NCI-H524 (cell line): ENCODE measurements at places on chromosomes 3 and 15.
A peak's percentile ranks its signal among the peaks of the same experiment; 100 is the strongest.

GRCh38 chr15:100785181-100786138 is 94.2 kb upstream of the ALDH1A3 start:
- no peak for DNase-seq

DNA sequence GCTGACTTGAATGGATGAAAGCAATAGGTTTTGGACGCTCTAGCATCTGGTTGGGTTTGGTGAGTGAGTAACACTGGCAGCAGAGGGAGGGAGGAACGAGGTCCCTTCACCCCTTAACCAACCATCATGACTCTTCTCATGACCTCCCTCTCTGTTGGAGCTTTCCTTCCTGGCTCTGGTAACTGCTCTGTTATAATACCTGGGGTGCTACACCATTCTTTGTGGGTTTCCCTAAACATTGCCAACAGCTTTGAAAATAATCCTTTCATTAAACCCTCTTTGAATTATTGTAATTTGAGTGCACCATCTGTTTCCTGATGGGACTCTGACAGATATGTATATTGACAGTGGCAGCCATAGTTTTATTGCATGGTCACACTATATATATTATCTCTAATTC is 146.2 kb upstream of the PTPRG start:
- DNase-seq: peak; percentile 61

- no peak for DNase-seq
These were observed 100.2 kb downstream of the C3orf70 start for GRCh38 chr3:185052631-185053030.

- no peak for DNase-seq
These were observed 38.4 kb upstream of the TIPARP start for GRCh38 chr3:156635973-156636372.

- DNase-seq: no peak
These were observed 3.3 kb upstream of the RNF13 start for GRCh38 chr3:149809699-149810098.

DNA sequence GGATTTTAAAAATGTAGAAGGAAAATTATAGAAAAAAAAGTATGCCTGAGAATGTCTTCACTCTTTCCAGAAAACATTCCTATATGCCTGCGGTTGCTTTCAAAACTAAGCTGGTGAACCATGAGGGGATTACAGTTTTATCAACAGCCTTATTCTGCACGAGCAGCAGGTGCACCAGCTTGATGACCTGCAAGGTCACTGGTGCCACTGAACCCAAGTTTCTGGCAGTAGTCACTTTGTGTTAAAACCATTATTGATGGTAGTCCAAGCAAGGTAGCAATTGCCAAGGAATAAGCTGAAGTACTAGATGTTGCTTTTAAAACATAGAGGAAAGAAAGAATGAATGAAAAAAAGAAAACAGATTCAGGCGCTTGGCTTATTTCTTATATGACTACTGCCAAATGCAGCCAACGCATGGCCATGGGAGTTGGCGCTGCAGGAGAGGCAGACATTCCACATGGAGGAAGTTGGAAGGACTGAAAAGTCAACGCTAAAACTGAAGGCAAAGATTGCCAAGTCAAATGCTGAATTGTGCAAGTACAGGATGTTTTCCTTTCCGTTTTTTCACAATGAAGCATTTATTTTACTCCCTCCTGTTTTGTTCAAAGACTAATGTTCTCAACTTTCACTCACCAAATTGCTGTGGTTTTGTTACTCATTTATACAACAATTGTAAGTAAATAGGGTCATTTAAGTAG is 601.4 kb downstream of the CADM2 start:
- DNase-seq: no peak

- DNase-seq: no peak
These were observed 820.8 kb downstream of the TBL1XR1 start for GRCh38 chr3:176376531-176376930.

DNA sequence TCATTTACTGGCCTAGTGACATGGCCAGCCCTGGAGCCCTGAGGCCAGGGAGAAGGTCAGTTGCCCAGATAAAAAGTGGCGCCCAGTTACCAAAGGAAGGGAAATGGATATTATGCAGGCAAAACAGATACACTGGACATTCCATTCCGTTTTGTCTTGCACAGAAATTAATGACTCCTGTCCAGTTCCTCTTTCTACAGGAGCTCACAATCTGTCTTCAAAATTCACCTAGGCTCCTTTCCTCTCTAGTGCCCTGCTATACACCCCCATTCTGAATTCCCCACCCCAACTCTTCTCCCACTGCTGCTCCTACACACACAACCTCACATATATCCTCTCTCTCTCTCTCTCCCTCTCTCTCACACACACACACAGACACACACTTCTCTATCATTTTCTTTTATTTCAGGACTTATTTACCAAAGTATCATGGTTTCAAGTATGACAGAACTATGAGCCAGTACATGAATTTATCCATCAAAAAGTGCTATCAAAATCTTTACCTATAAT is 229.0 kb downstream of the MAGI1 start:
- DNase-seq: no peak

- no peak for DNase-seq
These were observed 243.8 kb upstream of the TOPAZ1 start for GRCh38 chr3:43997788-43998369.

DNA sequence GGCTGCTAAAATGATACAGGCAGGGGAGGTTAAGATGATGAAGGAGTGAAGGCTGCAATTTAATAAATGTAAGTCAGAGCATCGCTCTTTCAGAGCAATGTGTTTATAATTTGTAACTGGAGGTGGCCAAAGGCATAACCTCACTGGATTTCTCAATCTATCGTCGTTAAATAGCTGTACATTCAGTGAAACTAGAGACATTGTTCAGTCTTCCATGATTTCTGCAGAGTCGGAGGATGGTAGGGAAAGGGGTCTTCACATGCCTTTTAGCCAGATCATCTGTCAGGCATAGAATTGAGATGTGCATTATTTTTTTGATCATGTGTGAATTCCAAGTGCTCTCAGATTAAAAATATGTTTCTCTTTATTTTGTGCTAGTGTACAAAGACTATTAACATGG is 315.4 kb downstream of the OXSM start:
- DNase-seq: no peak

GRCh38 chr15:34160735-34161134 is 49.2 kb downstream of the KATNBL1 start:
- DNase-seq: no peak

DNA sequence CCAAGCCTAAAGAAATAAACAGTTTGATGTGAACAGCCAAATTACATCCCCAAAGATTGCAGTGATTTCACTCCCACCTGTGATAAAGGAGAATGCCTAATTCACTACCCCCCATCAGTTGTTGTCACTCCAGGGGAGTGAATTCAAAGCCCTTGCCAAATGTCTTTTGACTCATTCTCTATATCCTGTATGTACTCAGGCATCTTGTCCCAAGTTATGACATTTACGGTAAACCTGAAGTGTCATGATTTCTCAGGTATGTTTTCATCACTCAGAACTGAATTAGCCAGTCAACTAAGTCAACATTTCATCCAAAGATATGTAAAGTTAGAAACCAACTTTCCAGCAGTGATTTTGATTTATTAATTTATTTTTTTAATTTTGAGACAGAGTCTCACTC is 22.0 kb upstream of the HERC1 start:
- no peak for DNase-seq

DNA sequence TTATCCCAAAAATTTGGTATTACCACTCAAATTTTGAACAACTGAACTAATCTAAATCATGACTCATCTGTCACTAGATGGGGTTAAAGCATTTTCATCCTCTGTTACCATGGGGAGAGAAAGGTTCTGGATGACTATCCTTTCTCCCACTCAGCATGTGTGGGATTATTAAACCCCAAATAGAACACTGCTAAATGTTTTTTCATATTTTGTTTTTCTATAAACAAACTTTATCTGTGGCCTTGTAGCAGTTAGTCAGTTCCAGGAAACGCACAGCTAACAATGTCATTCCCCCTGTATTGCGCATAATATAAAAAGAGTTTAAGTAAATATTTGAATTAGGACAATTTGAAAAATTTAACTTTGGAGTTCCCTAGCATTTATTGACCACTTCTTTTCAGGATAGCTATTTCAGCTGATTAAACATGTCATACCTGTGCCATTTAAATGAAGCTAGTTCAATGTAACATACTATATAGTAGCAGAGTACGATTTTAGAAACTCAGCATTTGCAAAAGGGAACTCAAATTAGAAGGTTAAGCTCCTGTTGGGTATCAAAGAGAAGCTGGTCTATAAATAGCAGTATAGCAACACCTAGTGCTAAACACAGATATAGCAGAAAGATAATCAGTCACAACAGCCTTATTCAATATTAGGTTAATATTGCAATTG is 9.2 kb upstream of the TMEM212 start:
- peak; percentile 70 for DNase-seq

GRCh38 chr3:161369531-161369930 is 1.8 kb downstream of the SPTSSB start:
- DNase-seq: no peak

GRCh38 chr15:26050984-26051383 is 187.9 kb upstream of the ATP10A start:
- peak; percentile 91 for DNase-seq

DNA sequence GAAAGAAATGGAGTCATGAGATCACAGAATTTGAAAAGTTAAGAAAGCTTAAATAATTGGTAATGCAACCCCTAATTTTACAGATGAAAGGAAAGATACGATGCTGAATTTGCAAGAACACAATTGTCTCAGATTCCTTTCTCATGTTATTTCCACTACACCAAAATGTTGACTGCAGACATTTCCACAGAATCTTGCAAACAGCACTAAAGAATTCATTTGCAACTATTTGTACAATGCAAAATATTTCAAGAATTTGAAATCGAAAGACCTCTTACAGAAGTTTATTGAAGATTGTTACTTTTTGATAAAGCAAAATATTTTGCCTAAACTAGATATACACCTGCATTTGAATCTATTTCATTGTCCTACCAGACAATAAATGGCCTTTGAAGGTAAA is 194.1 kb upstream of the KCNMB2 start:
- DNase-seq: no peak

DNA sequence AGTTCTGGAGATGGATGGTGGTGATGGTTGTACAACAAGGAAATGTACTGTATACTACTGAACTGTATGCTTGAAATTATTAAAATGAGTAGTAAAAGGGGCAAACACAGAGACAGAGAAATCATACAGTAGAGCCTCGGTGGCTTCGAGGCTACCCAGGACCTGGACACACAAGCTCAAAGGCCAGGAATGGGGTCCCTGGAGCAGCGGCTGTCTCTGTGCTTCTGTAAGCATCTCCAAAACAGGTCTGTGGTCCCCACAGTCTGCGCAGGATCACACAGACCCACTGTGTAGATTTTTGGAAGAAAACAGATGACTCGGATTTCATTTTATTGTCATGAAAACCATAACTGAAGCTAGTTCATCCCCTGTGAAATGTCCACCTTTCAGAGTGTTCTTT is 39.7 kb downstream of the PGPEP1L start:
- DNase-seq: no peak

DNA sequence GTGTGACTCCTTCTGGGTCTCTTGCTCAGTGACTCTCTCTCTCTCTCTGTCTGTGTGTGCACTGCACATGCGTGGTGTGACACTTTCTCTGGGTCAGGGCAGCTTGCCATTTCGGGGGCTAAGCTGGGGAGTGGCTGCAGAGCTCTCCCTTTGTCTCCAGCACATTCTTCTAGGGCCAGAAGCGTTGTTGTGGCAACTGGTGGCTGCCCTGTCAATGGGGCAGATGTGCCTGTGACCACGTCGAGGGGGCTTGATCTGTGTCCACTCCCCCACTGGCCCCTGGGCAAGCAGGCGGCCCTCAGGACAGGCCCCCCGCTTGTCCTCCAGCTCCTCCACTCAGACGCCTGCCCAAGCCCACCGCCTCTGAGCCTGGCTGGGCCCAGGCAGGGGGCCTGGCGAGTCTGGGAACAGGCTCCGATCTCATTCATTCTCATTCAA is 67.8 kb downstream of the WNT7A start:
- no peak for DNase-seq

DNA sequence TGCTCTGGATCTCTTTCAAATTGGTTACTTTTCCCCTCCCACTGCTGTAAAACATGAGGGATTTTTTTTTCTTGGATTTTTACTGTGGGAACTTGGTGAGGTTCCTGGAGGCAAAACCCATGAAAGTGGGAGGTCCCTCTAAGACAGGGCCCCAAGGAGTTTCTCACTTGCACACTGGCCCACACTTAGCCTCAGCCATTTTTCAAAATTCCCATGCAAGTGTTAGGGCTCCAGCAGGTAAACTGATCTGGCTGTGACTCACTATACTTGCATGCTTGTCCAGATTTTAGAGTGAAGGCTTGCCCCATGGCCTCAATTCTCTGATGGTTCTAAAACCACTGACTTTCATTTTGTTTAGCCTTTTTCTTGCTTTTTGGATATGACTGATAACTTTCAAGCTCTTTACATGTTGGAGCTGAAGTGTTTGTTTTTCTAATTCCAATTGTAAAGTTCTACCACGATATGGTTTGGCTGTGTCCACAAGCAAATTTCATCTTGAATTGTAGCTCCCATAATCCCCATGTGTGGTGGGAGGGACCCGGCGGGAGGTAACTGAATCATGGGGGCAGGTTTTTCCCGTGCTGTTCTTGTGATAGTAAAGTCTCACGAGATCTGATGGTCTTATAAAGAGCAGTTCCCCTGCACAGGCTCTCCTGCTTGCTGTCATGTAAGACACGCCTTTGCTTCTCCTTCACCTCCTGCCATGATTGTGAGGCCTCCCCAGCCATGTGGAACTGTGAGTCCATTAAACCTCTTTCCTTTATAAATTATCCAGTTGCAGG is 37.7 kb downstream of the MCCC1 start:
- DNase-seq: no peak

GRCh38 chr3:93910097-93910496 is 63.6 kb downstream of the PROS1 start:
- no peak for DNase-seq

- peak; percentile 59 for DNase-seq
These were observed 159.6 kb upstream of the IL12A start for GRCh38 chr3:159829056-159829455.

- DNase-seq: peak; percentile 86
These were observed at the start of gene SETMAR for GRCh38 chr3:4303187-4304123. SETMAR (plus strand) TSS chr3:4303369; CDS start chr3:4303371, 2 bp downstream.

- no peak for DNase-seq
These were observed 289.9 kb upstream of the RASGRP1 start for GRCh38 chr15:38854506-38854905.

DNA sequence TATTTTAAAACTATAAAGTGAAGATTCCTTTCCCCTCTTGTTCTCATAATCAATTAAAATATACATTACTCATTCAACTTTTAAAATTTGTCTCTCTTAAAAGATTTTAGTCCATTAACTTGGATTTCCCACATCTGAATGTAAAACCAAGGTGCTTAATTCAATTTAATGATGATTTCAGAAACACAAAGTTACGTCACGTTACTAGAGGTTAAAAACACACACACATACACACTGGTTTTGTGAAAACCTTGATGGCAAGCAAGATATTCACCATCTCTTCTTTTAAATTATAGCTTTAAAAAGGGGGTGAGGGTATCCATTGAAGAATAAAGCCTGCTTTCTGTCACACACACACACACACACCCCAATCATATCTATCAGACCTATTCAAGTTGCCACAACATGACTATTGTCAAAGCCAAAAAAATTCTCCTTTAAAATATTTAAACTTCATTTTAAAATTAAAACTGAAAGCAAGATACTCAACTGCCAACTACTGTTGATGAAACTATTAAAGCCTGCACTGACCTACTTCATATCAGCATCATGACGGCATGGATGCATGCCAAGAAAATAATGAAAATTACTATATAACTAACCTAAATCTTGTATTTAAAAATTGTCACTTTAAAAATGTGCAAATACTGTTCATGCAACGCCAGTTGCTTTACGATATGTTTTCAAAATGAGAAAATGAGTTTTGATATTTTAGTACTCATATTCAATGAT is 2.1 kb downstream of the RFX7 start:
- peak; percentile 15 for DNase-seq
